ENCODE measurements at places on chromosomes 12 and 14.

GRCh38 chr12:41277946-41278267 lies 89.8 kb downstream of the PDZRN4 start:
- no peak for DNase-seq

- no peak for DNase-seq
Observed at GRCh38 chr14:50619569-50620141, 48.5 kb downstream of the SAV1 start.

DNA sequence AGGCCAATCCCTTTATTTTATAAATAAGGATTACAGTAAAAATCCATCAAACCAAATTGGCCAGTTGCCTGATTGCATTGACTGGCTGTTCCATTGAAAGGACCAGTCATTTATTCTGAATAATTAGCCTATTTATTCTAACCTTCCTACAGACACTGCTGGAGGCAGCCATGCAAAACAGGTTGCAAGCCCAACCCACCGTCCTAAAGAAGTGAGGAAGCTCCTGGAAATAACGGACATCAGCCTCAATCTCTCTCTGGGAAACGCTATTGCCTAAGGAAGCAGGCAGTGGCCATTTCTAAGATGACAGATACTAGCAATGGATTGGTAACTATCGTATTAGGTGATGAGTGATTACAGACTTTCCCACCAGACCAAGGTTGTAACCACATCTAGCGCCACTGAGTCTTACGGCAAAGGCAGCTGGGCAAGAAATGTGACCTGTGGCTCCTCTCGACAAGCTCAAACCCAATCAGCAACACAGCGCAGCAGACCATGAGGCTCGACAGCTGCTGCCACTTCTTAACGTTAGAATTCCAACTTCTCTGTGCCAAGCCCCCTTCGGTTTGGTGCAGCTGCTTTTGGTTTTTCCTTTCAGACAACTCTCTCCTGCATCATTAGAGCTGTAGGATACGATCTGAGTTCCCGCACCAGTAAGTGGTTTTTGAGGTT lies 134.2 kb downstream of the KCNK10 start:
- no peak for DNase-seq

- DNase-seq = peak; percentile 37
Observed at GRCh38 chr14:100609331-100609870, 22.2 kb upstream of the BEGAIN start.

DNA sequence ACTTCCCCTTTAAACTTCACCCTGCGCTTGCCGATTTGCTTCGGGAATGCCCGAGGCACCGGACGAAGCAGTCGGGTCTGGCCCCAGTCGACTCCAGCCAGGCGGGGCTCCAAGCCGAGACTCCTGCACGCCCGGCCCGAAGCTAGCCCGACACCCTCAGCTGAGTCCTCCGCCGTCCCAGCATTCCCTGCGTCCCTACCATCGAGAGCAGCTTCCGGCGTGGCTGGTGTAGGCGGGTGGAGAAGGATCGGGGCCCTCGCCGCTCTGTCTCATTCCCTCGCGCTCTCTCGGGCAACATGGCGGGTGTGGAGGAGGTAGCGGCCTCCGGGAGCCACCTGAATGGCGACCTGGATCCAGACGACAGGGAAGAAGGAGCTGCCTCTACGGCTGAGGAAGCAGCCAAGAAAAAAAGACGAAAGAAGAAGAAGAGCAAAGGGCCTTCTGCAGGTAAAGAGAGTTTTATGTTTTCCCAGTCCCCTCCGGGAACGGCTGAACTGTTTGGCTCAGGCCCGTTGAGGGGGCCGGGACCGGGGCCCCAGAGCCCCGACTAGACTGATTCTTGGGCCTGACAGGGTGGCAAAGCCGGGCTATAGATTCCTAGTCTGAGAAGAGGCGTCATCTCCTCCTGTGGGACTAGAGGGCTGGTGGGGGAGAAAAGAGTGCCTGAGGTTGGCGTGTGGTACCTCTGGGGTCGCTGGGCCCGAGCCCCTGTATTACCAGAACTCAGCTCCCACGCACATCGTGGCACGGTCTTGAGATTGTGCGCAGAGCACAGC lies at the start of gene METAP2:
METAP2 (plus strand) TSS at position 269 of the 776 bp plus-strand sequence; CDS start at position 297, 28 bp downstream.
- DNase-seq = peak; percentile 97

GRCh38 chr12:76020731-76021672 lies 10.6 kb downstream of the PHLDA1 start:
- peak; percentile 86 for DNase-seq

DNA sequence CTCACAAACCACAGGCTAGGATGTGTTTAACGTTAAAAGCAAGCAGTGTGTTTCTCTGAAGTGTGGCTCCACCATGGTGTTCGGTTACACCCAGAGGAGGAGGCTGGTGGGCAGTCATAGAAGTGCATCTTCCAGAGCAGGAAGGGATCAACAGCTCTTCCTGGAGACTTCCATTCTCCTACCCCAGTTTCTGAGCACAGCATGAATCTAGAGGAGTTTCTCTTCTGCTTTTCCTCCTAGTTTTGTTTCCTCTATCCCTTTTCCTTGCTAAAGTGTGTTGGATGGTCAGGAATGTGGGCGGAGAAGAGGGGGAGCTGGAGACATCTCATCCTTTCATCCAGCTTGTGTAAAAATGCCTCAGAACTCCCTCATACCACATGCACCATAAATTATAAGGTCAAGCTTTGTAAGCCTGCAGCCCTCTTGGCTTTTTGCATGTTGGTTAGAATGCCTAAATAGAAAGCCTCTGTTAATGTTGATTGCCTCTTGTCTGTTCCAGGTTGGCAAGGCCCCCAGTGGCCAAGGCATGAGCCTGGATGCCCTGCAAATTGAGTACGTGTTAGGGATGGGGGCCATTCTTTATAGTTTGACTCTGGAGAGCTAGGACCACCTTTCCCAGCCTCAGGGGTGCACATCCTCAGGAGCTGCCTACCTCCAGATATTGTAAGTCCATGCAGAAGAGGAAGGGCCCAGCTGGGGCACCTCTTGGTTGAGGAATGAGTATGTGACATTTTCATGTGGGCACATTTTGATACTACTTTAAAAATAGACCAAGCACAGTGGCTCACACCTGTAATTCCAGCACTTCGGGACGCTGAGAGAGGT lies 4.0 kb upstream of the CKAP4 start:
- no peak for DNase-seq

GRCh38 chr14:26522967-26523366 lies 74.9 kb downstream of the NOVA1 start:
- no peak for DNase-seq

DNA sequence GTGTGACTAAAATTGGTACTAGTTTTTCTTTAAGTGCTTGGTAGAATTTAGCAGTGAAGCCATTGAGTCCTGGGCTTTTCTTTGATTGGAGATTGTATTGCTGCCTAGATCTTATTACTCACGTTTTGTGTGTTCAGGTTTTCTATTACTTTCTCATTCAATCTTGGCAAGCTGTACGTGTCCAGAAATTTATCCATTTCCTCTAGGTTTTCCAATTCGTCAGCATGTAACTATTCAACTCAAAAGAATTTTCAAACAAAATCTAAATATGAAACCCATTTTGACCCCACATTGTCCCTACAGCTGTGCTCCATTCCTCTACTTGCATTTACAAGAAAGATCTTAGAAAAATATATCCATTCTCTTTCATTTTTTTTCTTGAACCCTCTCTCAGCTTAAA lies 1613.4 kb upstream of the SEL1L start:
- DNase-seq = no peak

DNA sequence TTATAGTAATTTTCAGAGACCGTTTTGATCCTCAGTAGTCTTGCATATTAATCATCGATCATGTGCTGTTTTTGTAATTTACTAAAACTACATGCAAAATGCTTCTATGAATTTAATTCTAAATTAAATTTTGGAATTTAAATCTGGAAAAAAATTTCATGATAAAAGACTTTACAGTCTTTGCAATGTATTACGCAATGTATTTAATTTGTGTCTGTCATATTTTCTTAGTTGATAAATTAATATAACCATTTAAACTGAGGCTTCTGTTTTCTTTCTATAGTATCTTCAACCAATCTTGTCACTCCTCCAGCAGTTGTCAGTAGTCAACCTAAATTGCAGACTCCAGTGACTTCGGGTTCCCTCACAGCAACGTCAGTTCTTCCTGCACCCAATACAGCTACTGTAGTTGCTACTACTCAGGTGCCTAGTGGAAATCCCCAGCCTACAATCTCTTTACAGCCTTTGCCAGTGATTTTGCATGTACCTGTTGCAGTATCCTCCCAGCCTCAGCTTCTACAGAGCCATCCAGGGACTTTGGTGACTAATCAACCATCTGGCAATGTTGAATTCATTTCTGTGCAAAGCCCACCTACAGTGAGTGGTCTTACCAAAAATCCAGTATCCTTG lies 94.8 kb downstream of the ATF7IP start:
- no peak for DNase-seq

- DNase-seq = no peak
Observed at GRCh38 chr12:119060847-119061796, 79.8 kb downstream of the SRRM4 start.

GRCh38 chr14:32510815-32511214 lies 181.7 kb downstream of the AKAP6 start:
- DNase-seq = no peak

All from activated effector memory CD4-positive, alpha-beta T cell treated with anti-CD3 and anti-CD28 coated beads, Interleukin-2, amount 50 U/mL, for 16 hours (primary cell).